ENCODE measurements at places on chromosomes 2 and 18.

GRCh38 chr18:5983488-5983887 is 88.2 kb upstream of the TMEM200C start:
- DNase-seq: no peak

GRCh38 chr2:107809835-107810234 is 16.9 kb upstream of the RGPD4 start:
- no peak for DNase-seq

DNA sequence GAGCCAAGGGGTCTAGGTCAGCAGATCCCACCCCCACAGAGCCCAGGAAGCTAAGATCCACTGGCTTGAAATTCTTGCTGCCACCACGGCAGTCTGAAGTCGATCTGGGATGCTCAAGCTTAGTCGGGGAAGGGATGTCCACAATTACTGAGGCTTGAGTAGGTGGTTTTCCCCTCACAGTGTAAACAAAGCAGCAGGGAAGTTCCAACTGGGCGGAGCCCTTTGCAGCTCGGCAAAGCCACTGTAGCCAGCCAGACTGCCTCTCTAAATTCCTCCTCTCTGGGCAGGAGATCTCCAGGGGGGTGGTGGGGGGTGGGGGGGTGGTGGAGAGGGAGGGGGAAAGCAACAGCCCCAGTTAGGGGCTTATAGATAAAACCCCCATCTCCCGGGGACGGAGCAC is 419.5 kb downstream of the NUP35 start:
- no peak for DNase-seq

GRCh38 chr2:39481611-39482010 is 44.5 kb upstream of the MAP4K3 start:
- DNase-seq: no peak

- no peak for DNase-seq
These were observed 78.0 kb downstream of the INSIG2 start for GRCh38 chr2:118166242-118166641.

DNA sequence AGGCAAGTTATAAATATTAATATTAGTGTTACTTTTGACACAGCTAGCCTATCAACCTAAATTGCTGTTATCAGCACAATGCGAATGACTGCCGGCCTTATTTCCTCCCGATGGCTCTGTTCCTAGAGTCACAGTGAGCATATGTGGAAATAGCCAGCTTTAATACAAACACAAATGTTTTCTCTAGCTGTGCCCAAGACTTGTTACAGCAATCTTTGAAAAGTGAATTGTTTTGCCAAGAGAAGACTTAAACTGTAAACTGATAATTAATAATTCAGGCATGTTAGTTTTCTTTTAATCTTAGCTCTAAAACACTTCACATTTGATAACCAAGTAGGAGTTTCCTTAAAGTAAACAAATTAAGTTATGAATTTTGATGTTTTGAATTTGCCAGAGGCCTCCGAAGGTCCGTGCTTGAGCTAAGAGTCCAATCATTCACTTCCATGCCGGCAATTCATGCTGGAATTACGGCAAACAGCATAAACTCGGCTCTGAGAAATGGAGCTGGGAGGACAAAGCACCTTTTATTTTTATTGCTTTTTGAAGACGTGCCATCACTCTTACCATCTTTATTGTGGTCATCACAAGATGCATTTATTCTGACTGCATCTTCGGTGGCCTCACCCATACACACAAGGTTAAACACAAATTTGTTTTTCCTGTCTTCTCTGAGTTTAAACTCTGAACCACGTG is 184.5 kb upstream of the CWC22 start:
- no peak for DNase-seq

GRCh38 chr2:56812432-56812831 is 628.6 kb downstream of the CCDC85A start:
- DNase-seq: no peak

DNA sequence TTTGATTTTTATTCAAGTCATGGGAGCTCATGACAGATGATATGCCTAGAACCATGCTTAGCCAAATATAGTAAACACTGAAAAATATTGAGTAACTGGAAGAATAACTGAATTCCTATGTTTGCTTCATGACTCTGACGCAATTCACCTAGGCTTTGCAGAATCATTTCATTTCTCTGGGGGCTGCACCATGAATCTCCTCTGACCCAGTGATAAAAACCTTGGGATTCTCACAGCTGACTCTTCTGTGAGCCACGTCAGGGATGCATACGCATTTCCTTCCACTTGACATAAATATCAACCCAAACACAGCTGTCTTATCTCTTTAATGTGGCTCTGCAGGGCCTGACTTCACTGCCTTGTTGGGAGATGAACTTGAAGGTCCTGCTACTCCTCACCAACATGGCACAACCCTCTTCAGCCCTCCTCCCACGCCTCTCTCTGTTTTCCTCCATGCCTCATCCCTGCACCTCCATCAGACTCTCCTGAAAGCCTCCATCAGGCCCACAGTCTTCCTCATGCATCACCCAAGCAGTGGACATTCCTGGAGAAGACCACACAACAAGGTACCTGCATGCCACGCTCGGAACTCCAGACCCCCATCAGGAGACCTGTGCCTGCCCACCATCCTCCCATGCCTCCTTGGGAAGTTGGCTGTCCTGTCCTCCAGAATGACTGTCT is 29.8 kb downstream of the COL6A3 start:
- DNase-seq: no peak

DNA sequence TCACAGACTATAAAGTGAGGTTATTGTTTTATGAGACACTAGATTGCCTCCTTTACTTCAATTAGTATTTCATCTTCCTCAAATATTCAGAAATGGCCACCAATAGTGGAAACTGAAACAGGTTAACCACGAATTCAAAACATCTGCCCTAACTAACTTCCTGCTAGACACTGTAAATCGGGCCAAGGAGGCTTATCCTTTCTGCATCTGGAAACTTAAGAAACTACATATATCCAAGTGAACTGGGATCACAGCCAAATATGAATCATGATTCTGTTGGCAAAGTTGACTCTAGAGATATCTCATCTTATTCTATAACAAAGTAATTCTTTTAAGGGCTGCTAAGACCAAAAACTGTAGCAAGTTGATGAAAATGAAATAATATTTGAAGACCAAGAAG is 136.6 kb upstream of the ZC3H15 start:
- DNase-seq: no peak

DNA sequence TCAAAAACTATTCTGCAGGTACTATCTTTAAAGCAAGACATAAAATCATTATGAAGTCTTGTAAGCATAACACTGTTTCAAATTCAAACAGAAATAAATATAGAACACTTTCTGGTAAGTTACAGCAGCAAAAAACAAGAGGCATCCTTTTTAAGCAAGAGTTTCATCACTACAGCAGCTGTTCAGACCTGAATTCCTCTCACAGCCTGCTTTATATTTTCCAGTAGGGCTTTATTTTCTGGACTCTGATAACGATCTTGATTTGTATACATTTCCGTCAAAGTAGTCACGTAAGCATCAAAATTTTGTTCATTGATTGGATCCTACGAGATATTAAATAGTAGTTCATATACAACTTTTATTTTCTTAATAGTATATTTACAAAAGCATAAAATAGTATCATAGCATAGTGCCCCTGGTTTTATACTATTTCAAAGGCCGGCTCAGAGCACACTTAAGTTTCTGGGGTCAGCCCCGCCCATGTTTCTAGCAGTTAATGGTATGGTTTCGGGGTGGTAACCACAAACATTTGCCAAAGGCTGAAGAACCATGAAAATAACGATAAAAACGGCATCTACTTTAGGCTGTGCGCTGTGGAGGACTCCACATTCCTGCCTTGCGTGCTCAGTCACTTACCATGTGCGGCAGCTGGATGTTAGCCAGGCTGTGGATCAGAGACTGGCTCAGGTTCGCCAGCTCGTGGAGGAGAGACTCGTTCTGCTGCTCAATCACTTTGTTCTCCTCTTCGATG is 47.5 kb upstream of the PXDN start:
- DNase-seq: no peak

DNA sequence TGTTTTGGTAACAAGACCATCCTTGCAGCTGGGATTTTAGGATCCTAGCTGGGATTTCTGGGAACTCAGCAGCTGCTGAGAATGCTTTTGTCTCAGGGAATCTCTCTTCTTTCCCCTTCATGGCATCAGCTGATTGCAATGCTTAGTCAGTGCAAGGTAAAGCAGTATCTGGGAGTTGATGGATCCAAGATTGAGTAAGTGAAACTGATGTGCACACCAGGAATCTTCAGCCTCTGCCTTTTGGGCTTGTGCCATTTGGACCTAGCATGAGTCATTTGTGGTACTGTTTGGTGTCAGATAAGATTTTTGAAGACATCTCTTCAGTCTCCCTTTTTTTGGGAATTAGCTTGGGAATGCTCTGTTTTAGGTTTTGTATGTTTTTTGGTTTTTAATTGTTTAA is 363.3 kb upstream of the TFPI start:
- no peak for DNase-seq

DNA sequence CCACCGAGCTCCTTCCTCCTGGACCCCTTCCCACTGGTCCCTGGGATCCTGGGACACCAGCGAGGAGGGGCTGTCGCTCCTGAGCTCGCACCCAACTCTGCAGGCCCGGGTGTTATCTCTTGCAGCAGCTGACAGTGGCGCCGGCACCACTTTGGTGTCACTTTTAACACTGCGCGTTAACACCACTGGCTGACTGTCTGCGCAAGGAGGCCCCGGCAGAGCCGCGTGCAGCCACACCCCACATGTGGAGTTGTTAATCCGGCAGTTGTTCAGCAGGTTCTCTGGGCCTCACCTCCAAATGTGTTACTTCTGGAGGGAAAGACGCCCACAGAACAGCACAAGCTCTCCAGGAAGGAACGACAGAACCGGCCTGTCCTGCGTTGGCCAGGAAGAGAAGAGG is 155.0 kb upstream of the GLI2 start:
- DNase-seq: no peak

DNA sequence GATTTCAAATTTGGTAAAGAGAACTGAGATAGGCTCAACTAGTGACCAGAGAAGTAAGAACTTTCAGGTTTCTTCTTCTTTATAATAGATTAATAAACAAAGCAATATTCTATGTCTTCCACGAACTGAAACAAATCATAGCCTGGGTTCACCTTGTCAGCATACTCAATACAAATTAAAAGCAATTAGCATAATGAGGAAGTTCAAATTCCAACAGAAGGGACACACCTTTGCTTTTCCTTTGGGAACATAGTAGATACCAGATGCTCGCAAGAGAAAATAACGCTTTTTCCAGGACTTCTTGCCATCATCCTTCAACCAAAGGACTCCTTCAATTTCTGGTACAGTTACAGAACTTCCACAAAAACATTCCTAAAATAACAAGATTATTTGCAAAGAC is 79.9 kb downstream of the RAPH1 start:
- DNase-seq: no peak

DNA sequence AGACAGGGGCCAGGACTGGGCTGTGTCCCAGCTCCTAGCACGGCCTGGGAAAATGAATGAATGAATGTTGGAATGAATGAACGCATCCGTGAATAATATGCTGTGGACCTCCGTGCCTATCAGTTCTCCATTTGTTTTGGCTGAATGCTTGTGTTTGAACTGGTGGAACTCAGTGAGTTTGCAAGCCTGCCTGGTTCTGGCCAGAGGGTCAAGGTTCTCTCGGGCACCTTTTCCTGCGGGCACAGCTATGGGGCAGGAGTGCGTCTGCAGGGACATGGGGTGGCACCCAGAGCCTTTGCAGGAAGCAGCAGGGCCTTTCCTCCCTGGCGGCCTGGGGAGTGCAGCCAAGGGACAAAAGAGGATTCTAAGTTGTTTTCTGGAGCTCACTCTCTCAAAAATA is 17.6 kb upstream of the PDIA6 start:
- DNase-seq: no peak

DNA sequence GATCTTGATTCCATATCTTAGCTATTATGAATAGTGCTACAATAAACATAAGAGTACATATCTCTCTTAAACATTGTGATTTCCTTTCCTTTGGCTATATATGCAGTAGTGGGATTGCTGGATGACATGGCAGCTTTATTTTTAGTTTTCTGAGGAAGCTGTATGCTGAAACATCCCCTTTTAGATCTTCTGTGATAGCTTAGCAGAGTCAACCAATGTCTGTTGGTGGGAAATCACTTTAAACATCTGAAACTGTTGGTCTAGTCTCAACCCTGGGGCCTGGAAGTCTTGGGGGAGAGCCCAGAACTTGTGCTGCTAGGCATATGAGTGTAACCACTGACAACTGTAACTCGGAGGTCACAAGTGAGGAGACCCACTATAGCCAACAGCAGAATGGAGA is 378.6 kb upstream of the SLC14A2 start:
- DNase-seq: no peak

DNA sequence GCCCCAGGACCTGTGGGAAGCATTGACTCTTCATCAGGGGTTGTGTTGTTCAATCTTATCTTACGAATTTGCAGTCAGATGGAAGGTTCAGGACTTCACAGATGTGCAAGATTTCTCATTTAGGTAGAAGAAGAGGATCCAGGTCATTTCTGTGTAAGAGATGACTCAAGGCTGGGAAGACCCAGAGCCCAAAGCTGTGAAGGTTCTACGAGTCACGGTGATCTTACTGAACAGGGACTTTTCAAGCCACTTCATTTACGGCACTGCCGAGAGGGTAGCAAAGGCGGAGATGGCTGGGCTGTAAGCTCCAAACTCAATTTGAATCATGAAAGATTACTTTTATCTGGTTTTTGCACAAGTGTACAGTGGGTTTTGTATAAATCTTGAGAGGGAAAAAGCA is 228.0 kb upstream of the MEX3C start:
- DNase-seq: no peak

DNA sequence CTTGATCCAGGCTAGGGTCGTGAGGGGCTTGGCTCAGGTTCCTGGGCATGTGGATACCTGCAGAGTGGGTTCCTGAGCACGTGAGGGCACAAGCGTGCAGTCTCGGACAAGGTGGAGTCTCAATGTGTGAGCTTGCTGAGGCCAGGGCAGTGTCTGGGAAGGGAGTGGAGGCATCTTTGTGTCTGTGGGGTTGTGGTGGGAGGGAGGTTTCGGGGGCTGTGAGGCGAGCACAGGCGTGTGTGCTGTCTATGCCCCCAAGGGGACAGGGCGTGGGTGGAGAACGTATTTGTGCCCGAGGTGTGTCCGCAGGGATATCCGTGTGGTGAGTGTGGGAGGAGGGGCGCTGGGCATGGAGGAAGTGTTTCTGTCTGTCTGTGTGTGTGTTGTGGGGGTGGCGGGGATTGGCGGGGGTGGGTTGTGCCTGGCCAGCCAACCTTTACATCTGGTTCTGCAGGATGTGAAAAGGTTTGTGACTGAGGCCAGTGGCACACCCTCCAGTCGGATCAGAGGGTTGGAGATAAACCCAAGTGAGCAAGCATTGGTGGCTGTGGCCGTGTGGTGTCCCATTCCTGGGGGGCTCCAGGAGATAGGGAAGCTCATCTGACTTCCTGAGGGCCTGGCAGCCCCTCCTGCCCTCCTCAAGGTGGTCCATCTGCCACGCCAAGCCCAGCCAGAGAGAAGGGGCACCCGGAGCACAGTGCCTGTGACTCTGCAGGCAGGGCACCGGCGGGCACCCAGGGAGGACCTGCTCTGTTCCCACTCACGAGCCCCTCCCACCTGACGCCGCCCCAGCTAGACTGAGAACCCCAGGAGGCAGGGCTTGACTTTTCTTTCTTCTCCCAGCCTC is 57.1 kb downstream of the ZFP36L2 start:
- DNase-seq: peak; percentile 51
